ENCODE measurements at places on chromosomes 16 and 17.

GRCh38 chr16:29806641-29807425, 504 bp downstream of the MAZ start:
- no peak for DNase-seq

GRCh38 chr17:77914385-77915254, 43.9 kb upstream of the TNRC6C start:
- no peak for DNase-seq

GRCh38 chr17:11302401-11303186, 61.6 kb downstream of the SHISA6 start:
- DNase-seq: no peak

GRCh38 chr17:14205992-14206461, 30.6 kb downstream of the CDRT15 start:
- peak; percentile 53 for DNase-seq

DNA sequence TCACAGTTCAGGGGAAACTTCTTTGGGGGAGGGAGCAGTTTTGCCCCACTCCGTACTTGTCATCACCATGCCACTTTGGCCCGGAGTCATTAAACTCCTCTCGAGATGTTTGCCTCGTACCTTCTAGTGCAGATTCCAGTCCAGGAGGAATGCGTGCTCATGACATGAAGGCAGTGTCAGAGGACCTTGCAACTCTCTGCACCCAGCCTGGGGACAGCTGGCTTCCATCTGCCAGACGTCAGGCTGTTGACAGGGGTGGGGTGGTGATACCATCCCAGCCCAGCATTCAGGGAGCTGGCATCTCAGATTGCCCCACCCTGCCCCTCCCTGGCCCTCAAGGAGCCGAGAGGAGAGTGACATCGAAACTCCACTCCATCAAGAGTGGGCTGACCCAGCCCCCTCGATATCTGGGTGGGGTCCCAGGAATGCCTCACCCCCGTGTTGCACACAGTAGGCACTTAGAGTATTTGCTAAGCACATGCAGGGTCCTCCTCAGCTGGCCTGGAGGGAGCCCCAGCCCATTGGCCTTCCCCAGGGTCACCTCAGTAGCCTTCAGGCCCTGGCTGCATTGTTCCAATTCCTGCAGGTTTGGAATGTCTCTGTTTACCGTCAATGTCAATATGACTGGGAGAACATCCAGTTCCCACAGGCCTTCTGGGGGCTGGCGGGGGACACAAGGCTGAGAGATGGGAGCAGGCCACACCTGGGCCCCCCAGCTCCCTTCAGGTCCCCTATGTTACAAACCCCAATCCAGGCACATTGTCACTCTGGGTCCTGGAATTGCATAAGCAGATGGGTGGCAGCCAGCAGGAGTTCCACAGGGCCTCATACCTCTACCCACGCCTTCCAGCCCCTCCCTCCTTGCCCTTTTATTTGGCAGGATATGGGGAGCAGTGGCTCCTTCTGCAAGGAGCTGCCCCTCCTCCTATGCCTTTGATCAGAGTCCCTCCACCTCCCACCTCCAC, 21.3 kb upstream of the EMP2 start:
- no peak for DNase-seq

DNA sequence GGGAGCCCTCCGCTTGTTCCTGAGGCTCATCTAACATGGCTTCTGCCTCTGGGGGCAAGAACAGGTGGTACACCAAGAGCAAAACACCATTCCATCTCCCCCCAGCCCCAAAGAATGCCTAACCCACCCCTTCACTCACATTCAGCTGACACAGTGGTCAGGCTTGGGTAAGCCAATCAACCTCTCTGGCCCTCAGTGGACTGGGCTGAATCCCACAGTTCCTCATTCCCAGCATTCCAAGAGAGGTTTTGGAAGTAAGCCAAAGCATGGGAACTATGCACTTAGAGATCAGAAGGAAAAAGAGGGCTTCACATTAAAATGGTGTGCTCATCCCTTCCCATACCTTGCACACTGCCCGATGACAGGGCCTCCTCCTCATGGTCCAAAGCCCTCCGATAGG, 7.8 kb downstream of the PIGS start:
- DNase-seq: no peak

DNA sequence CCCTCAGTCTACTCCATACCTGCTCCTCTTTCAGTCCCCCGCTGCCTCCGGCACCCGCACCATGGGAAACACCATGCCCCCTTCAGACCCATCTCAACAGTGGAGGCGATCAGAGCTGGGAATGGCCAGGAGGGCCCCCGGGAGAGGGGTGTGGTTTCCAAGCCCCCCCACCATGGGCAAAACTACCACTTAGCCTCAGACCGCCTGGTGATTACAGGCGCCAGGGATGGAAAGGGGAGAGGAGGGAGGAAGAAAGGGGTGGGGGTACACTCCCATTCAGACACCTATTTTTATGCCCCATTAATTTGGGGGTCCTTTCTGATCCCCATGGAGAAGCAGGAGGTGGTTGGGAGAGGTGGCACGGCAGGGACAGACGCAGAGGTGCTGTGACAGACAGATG, at the start of gene C17orf114:
Gene C17orf114 (minus strand): TSS at position 101 of the 400 bp plus-strand sequence.
- no peak for DNase-seq

DNA sequence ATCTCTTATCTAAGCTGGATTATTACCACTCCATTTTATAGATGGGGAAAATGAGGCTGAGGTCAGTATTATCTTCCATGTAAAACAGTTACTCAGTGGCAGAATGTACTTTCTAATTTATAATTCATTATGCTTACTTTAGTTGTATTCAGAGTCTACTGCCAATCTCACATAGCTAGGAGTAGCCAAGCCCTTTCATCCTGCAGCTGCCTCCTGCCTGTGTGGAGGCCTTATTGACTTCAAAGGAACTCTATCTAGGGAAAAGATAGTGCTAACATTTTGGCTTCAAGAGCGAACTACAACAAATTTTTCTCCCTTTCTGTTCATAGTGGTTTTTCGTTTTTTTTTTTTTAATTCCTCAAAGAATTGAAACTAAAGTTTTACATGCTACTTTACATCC, 12.9 kb downstream of the RPGRIP1L start:
- no peak for DNase-seq

Data from activated CD8-positive, alpha-beta memory T cell treated with anti-CD3 and anti-CD28 coated beads for 1 hour (primary cell).